ENCODE measurements at places on chromosomes 11 and 22.

GRCh38 chr22:50178471-50178864 lies 7.2 kb upstream of the TRABD start:
- no peak for DNase-seq

DNA sequence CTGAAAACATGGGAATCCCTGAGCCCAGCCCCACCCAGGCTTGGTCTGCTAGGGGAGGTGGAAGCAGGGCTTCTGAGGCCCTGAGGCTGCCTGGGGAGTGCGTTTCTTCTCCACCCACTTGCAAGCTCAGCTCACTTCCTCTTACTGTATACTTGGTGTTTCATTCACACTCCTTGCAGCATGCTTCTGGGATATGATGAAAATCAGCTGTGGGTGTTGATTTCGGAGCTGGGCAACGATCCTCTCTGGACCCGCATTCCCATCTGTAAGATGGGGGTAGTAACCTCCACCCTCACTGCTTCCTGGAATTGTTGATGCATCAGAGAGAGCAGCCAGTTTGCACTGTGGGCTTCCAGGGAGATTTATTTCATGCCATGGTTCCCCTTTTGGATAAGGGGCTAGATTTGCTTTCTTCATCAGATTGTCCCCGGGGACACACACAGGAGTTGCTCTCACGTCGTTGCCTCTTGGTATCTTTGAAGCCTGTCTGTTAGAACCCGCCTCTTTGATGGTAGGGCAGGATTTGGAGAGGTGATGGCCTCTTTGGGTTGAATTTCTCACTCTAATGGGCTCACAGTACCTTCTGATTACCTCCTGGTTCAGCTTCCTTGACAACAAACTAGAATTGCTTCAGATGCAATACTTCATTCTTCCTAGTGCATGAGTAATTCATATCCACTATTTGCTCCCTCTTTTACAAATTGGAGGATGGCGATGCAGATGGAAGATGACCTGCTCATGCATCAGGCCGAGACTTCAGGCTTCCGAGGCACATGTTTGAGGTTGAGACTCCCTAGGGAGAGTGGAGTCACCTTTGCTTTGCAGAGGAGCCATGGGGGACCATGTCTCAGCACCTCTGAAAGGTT lies 40.4 kb downstream of the BCR start:
- no peak for DNase-seq

DNA sequence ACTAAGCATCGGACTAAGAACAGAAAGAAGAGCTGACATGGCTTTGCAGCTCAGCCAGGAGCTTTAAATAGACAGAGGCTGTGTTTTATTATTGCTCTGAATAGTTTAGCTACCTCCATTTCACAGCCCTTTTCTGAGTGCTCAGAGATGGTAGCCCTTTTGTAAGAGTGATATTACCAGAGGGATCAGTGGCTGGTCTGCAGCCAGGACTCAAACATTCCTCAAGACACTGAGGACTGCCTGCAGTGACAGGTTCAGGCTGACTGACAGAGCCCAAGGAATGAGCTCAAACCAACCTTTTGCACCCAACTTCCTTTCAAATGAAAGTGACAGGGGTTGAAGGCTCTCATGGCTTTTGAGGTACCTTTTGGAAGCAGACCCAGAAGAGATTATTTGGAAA lies 189.0 kb downstream of the DDX10 start:
- DNase-seq, result no peak

DNA sequence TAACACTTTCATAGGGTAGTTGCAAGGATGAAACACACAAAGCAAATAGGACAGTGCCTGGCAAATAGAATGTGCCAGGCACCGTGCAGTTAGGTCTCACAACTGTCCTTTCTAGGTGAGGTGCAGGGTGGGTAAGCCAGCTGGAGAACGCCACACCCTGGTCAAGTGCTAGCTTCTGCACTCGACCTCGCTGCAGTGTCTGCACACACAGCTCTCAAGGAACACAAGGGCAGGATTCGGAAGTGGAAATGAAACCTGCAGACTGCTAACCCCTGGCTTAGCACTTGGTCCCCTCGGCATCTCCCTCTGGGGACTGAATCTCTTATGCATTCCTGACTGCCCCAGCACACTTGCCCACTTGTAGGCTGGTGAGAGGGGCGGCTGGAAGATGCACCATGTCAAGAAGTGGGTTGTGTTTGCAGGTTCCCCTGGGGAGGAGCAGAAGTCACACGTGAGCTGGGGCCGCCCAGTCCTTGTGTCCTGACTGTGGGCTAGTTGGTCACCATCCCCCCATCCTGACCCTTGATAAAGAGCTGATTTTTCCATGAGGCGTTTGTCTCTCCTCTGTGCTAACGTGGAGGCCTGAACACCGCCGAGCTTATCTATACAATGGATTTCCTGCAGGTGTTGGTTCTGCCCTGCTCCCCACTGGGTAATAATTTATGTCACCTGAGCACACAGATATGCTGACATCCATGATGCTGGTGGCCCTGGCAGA lies 89.0 kb downstream of the MICAL2 start:
- DNase-seq, result no peak

DNA sequence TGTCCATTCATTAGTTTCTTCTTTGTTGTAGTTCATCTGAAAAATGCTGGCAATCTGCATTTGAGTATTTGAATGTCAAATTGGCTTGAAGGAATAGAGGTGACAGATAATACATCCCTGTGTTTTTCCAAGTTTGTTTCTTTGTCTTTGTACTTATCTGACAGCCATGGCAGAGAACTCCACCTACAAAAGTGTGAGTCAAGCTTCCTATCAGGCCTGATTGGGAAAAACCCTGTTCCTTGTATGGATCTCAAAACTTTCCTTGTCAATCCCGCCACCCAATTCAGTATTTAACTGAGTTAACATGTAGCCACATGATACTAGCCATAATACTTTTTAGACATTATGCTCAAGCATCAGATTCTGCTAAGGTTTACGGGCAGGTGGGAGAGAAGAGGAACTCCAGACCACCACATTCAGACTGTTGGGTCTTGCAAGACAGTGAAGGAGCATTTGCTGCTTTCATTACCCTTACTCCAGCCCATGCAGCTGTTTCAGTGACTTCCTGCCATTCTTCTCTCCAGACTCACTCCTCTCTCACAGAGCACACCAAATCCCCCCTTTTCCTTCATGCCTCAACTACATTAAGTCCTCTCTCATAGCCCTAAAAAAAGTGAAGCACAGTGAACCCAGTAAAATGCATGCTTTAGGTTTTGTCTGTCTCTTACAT lies 65.9 kb downstream of the BLID start:
- no peak for DNase-seq

- no peak for DNase-seq
Observed at GRCh38 chr22:39351689-39352214, 2.0 kb downstream of the SYNGR1 start.

DNA sequence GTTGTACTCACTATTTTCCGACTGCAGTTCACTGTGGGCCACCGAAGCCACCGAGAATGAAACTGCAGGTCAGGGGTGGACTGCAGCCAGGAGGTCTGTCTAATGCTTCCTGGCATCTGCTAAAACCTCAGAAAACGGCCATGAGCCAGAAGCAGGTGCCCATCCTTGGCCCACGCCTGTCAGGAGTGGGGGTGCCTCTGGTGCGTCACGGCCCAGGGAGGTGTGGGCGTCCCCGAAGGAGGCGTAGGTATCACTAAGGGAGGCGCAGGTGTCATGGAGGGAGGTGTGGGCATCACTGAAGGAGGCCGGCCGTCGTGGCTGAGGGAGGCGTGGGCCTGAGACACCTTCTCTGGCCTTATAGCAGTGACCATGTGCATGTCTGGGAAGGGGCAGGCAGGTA lies 456.2 kb downstream of the TBC1D22A start:
- DNase-seq, result no peak

DNA sequence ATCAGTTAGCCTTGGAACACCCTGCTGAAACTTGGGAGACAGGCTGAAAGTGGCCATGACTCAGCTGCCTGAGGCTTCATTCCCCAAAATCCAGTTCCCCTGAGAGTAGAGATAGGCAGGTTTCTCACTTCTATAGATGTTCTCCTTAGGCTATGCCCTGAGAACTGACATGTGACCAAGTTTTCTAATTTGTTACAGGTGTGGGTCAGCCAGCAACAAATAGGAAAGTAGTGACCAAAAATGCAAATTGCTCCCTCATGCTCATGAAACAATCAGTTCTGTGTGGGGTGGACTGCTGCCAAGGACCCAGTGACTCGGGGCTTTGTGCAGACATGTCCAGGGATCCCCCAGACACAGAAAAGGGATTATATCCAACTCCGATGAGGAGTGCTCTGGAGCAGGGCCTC lies 7.3 kb upstream of the CCDC15 start:
- no peak for DNase-seq

DNA sequence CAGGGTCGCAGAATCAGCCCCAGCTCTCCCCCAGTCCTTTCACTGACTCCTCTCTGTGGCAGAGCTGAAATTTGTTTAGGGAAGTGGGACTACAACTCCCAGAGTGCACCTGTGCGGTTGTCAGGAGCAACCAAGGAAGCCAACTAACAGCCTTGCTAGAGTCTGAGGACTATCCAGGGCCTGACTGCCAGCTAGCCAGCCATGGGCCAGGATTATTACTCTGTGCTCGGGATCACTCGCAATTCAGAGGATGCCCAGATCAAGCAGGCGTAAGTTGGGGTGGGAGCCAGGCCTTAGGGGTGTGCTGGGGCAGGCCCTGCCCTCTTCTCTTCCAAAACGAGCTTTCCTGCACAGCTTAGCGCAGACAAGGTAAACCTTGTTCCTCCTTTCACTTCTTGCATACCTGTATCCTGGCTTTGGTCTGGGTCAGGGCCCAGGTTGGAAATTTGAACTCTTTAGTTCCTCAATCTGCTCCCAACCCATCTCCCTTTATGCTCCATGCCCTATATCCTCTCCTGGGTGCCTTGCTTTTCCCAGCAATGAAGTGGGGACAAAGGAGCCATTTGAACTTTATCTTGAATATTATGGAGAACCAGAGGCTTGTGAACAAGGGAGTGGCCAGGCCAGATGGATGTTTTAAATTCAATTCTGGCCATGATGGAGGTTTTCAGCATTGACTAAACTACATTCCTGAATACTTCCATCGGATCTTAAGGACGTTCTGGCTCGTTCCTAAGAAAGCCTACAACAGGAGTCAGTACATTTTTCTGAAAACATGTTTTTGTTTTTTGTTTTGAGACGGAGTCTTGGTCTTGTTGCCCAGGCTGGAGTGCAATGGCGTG lies at the start of gene DNAJB13:
TSS of gene DNAJB13 (plus strand) at position 158 of the 842 bp plus-strand sequence. CDS start at position 202, 44 bp downstream.
- DNase-seq, result no peak

DNA sequence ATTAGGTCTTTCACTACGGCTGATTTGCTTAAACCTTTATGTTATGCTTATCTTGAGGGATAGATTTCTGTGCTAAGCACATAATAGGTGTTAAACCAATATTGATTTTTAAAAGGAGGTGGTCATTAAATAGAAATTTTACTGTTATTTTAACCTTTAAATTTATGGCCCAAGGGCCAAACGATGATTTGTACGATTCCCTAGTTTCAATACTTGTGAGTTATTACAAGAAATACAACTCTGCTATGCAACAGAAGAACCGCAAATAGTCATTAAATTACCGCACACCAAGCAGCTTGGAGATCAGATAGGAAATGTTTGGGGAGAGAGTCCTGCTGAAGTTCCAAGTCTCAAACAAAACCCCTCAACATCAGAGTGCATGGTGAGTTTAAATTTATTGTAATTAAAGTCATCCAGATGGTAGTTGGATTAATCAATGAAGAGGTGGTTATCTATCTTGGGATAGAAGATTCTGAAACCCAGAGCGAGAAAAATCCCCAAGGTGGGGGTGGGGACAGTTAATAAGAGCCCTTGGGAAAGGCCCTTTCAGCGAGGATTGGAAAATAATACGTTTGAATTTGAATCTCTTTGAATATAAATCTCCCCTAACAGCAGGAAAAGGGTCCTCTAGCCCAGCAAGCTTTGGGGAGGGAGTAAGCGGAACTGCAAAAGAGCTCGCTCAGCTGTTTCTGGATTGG lies 805 bp upstream of the QSER1 start:
- no peak for DNase-seq

DNA sequence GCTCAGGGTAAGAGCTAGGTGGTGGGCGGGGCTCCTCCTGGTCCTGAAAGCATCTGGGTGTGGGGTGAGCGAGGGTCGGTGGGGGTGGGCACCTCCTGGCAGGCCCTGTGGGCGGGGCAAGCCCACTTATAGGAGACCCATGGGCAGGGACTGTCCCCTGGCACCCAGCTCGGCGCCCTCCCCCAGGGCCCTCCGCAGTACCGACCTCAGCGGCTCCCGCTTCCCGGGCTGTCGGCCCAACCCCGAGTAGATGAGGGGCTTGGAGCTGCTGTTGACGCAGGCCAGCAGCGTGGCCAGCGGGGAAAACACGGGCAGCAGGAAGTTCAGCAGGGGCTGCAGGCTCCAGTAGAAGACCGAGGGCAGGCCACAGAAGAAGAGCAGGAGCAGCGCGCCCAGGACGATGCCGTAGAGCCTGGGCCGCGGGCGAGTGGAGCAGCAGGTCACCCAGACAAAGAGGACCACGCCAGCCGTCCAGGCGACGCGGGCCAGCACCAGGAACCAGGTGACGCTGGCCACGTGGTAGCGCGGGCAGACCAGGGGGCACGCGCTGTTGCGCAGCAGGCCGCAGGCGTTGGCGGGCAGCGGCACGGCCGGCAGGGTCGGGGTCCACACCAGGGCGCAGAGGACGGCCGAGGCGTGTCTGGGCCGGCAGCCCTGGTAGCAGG lies 663 bp downstream of the MRGPRG start:
- DNase-seq, result no peak

DNA sequence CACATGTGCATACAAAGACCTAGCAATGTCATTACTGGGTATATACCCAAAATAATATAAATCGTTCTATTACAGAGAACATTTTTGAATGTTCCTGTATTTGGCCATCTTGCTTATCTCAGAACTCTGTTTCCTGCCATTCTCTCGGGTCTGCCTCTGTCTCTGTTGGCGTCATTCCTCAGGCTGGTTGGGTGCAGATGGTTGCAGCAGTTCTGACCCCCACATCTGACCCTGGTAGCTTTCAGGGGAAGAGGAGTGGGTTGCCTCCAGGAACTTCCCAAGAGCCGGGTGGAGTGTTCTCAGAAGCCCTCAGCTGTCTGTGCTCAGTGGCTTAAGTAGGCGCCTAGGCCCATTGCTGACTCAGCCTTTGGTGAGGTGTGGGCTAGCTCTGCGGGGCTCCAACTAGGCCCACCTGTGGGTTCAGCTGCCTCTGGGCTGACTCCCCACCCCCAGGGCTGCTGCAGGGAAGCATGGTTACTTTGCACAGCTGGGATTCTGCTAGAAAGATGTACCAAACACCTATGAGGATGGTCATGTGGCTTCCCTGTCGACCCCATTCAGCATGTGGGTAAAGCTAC lies 114.0 kb downstream of the TBC1D22A start:
- no peak for DNase-seq

DNA sequence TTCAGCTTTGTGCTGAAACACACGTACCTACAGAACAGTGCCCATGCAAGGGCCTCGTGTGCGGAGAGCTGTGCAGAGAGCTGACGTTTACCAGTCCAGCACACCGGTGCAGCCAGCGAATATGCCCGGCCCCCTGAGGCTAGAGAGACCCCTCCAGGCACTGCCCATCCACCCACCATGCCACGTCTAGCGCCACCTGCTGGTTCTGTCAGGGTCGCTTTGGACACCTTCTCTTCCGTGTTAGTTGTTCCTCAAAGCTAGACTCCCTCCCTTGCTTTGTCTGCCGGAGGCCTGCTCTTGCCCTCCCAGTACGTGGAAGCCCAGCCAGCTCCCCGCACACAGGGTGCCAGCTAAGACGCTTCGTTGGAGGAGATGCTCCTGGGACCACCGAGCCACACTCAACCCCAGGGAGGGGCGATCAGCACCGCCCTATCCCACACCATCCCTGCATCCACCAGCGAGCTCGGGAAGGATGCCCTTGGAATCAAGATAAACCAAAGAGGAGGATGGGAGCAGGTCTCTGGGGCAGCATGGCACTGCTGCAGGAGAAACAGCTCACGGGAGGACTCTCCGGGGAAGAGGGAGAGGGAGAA lies 43.4 kb downstream of the CPT1A start:
- DNase-seq, result no peak

Measured in cortex of kidney (tissue), 1 donor.